ENCODE measurements at places on chromosomes 3 and 15. TPM values are rescaled to one million over a fixed set of nuclear protein-coding genes. Genes with fewer than 3 reads are reported as not detected.

Gene DGKG
- polyA plus RNA-seq, result 1.2 TPM

Gene FOXL2NB
- not detected for polyA plus RNA-seq

- DNase-seq, result peak; percentile 58
These were observed 28.6 kb downstream of the SOX14 start for GRCh38 chr3:137792626-137793271.

- peak; percentile 93 for DNase-seq
These were observed 391.3 kb upstream of the TPRG1 start for GRCh38 chr3:188780193-188781147.

DNA sequence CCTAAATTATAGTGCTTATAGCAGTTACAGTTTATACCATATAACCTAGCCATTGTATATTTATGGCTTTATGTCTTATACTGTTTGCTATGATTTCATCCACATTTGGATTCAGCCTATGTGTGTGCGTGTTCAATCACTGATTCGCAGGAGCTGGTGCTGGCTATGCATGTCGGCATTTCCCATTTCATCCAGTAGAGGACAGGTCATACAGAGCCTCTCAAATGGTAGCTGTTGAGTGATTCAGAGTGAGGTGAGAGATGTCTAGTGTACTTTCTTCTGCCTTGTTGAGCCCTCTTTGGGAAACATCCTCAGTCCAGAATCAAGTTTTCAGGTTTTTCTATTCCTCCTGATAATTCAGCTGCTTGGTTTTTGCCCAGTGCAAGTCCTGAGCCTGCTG, 76.1 kb downstream of the FRMD4B start:
- peak; percentile 66 for DNase-seq

DNA sequence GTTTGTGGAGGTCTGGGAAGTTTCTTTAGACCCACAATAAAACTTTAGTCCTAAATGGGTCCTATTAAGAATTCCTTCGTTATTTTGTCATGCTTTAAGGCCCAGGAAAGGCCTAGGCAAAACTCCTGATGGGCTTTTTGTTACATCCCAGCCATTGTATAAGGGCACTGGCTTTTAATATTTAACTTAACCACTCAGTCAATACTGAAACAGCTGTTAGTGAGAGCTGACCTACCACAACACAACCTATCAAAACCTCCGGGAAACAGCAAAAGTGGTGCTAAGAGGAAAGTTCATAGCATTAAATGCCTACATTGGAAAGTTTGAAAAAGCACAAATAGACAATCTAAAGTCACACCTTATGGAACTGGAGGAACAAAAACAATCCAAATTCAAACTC, 39.6 kb downstream of the ALCAM start:
- no peak for DNase-seq

Measured in muscle of leg (tissue), 16 donors.